Mesenteric fat pad (tissue), 1 donor: ENCODE measurements at places on chromosomes 1 and 21. TPM values are rescaled to one million over a fixed set of nuclear protein-coding genes. Genes with fewer than 3 reads are reported as not detected.

CFAP141 gene
- not detected for total RNA-seq

MEGF6 gene
- 61.1 TPM for total RNA-seq

TSSK3 gene
- 1.2 TPM for total RNA-seq

BSND gene
- not detected for total RNA-seq

STUM gene
- total RNA-seq = 1.8 TPM

GJB5 gene
- total RNA-seq = not detected

PTCH2 gene
- 0.93 TPM for total RNA-seq

PYHIN1 gene
- total RNA-seq = 1.4 TPM

TMEM201 gene
- 9.8 TPM for total RNA-seq

CD5L gene
- not detected for total RNA-seq

SLC5A9 gene
- total RNA-seq = 1.0 TPM

PEAR1 gene
- 17.7 TPM for total RNA-seq

SPRR2F gene
- total RNA-seq = not detected

NID1 gene
- total RNA-seq = 238 TPM

POU3F1 gene
- total RNA-seq = 0.19 TPM

MSH4 gene
- not detected for total RNA-seq

TSPEAR gene
- total RNA-seq = not detected

CA14 gene
- not detected for total RNA-seq

APOBEC4 gene
- total RNA-seq = not detected

NDC1 gene
- total RNA-seq = 7.9 TPM

GCLM gene
- 81.9 TPM for total RNA-seq

SIKE1 gene
- 34.8 TPM for total RNA-seq

BMP8B gene
- 0.74 TPM for total RNA-seq

COL9A2 gene
- 0.48 TPM for total RNA-seq

DMBX1 gene
- total RNA-seq = 0.45 TPM

WNT9A gene
- 1.3 TPM for total RNA-seq

TFAP2E gene
- total RNA-seq = 1.2 TPM

NUF2 gene
- total RNA-seq = 0.29 TPM

DNAJC28 gene
- total RNA-seq = 1.6 TPM

DDR2 gene
- total RNA-seq = 187 TPM

LCE1D gene
- not detected for total RNA-seq

TIE1 gene
- 42.6 TPM for total RNA-seq

PDZK1 gene
- total RNA-seq = not detected

REN gene
- 1.3 TPM for total RNA-seq

SPRR5 gene
- not detected for total RNA-seq

FAAH gene
- total RNA-seq = 16.4 TPM

TFF2 gene
- total RNA-seq = not detected

HSPB7 gene
- 342 TPM for total RNA-seq

CELA2A gene
- total RNA-seq = 0.74 TPM

SFN gene
- total RNA-seq = 1.3 TPM

FAM177B gene
- not detected for total RNA-seq

SEMA6C gene
- 4.8 TPM for total RNA-seq

CYP4B1 gene
- 106 TPM for total RNA-seq

PPIAL4G gene
- not detected for total RNA-seq

USP1 gene
- 13.6 TPM for total RNA-seq

AMY2B gene
- 15.8 TPM for total RNA-seq

SNAPIN gene
- total RNA-seq = 44.5 TPM

LGR6 gene
- 0.35 TPM for total RNA-seq

ANKRD65 gene
- 4.1 TPM for total RNA-seq

GPBP1L1 gene
- total RNA-seq = 80.2 TPM
